ENCODE measurements at places on chromosomes 12 and 14.

- DNase-seq, result no peak
Measured at GRCh38 chr14:68631394-68632053, 161.3 kb downstream of the ZFP36L1 start.

- no peak for DNase-seq
Measured at GRCh38 chr12:76176940-76177339, 92.5 kb upstream of the NAP1L1 start.

GRCh38 chr14:88386256-88386794 is 868 bp downstream of the SPATA7 start:
- DNase-seq, result no peak

GRCh38 chr14:80809663-80810062 is 131.9 kb downstream of the CEP128 start:
- DNase-seq, result no peak

DNA sequence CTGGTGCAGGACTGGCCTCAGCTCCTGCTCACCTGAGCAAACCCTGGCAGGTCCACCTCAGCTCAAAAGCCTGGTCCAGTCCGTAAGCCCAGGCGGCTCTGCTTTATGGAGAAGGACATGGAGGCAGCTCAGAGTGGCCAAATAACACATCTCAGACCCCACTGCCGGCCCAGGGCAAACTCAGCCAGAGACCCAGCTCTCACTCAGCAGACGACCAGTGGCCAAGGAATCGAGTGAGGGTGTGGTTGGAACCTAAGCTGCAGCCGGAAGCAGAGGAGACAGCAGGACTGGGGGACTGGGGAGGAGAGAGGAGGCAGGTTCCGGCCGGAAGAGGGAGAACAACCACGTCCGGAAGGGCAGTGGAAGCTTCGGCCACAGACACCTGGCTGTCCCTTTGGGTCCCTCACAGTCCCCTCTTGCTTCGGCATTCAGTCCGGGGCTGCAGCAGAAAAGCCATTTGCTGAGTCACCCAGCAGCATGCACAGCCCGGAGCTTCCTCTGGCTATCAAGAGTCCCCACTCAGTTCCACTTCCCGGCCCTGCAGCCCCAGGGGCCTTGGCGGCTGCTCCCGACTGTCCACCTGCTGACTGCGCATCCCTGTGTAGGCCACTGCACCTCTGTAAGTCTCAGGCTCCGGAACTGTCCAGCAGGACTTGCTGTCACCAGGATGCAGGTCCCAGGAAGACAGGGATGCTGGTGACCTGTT is 104.0 kb downstream of the CALM1 start:
- DNase-seq, result no peak

GRCh38 chr12:121762269-121762668 is 31.2 kb downstream of the RHOF start:
- no peak for DNase-seq

- DNase-seq, result no peak
Measured at GRCh38 chr14:89382901-89383845, 33.9 kb downstream of the FOXN3 start.

Data from GM18507 (cell line).